ENCODE measurements at places on chromosomes 5 and 9. TPM values are rescaled to one million over a fixed set of nuclear protein-coding genes. Genes with fewer than 3 reads are reported as not detected.

The SLC9A3 gene
- 1.1 TPM for total RNA-seq

- DNase-seq: no peak
Observed at GRCh38 chr5:40106847-40107246, 572.9 kb upstream of the PTGER4 start.

The RNF208 gene
- 1.9 TPM for total RNA-seq

DNA sequence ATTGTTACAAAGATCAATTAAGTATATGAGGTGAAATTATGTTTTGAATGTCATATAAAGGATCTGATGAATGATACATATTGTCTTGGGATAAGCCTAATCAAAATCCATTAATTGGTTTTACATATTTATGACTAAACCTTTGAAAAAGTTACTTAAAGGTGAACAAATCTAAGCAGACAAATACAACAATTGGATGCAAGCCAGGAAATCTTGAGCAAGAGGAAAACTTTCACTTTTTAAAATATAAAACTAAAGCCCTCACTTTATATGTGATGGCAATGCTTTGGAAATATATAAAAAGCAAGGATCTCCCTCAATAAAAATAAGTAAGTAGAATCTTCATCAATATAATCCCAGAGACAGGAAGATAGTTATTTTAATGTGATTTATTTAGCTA lies 80.1 kb downstream of the EDIL3 start:
- no peak for DNase-seq

The CDC42SE2 gene
- 78.2 TPM for total RNA-seq

- no peak for DNase-seq
Observed at GRCh38 chr9:113946496-113947115, 70.5 kb downstream of the ZNF618 start.

The C9orf50 gene
- not detected for total RNA-seq

DNA sequence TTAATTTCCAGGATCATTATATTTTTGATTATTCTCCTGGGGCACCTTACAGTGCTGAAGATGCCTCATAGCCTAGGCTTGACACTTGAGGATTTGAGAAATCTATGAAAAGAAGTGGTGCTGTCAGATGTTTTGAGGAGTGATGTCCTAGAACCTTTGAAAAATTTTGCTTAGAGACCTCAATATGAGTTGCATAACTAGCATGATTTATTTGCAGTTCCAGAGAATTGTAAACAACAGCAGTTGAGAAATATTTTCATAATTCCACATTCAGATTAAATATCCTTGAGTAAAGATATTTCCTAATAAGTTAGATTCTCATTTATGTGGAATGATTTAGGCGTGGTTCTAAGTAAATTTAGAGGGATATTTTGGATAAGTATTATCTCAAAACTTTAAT lies 225.8 kb downstream of the ADAMTSL1 start:
- no peak for DNase-seq

The IFNA13 gene
- total RNA-seq: not detected

DNA sequence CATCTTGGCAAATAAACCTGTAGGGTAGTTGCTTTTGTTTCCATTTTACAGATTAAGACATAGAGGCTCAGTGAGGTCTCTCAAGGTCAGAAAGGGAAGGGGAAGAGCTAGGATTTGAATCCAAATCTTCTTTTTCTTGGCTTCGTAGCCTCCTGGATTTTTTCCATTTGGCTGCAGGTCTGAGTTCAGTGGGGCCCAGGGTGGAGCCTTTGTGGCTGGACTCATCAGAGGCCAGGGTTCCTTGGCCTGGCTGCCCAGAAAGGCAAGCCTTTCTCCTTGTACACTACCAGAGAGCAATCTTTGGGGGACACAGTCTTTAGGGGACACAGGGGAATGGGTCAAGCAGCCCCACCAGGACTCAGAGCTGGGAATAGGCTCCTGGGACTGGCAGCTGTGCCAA lies 10.5 kb upstream of the TRAF1 start:
- no peak for DNase-seq

GRCh38 chr5:159552751-159553150 lies 222.5 kb upstream of the IL12B start:
- no peak for DNase-seq

- DNase-seq: no peak
Observed at GRCh38 chr5:138789771-138790242, 36.6 kb downstream of the CTNNA1 start.

The OGN gene
- not detected for total RNA-seq

The LMX1B gene
- total RNA-seq: not detected

- no peak for DNase-seq
Observed at GRCh38 chr9:88197781-88198340, 59.6 kb upstream of the SPATA31C2 start.

GRCh38 chr5:171330021-171330420 lies 21.0 kb downstream of the TLX3 start:
- no peak for DNase-seq

- DNase-seq: no peak
Observed at GRCh38 chr5:73369278-73369677, 79.3 kb downstream of the FOXD1 start.

The DMRTA1 gene
- not detected for total RNA-seq

- DNase-seq: no peak
Observed at GRCh38 chr9:96581786-96582185, 37.9 kb downstream of the CDC14B start.

The RNF180 gene
- not detected for total RNA-seq

GRCh38 chr5:112371067-112371466 lies 48.0 kb downstream of the EPB41L4A start:
- DNase-seq: no peak

GRCh38 chr5:80254767-80255430 lies 949 bp downstream of the SERINC5 start:
- DNase-seq: no peak

The PCDHGA5 gene
- 0.33 TPM for total RNA-seq

GRCh38 chr5:116502616-116503015 lies 72.0 kb downstream of the SEMA6A start:
- no peak for DNase-seq

GRCh38 chr9:131478421-131478868 lies 24.3 kb upstream of the POMT1 start:
- no peak for DNase-seq

The AIF1L gene
- total RNA-seq: not detected

GRCh38 chr9:1208157-1208556 lies 158.0 kb downstream of the DMRT2 start:
- no peak for DNase-seq

- DNase-seq: no peak
Observed at GRCh38 chr5:174876-175465, 16.3 kb upstream of the LRRC14B start.

The GNAQ gene
- total RNA-seq: 39.4 TPM

The KIF12 gene
- total RNA-seq: not detected

The PRR16 gene
- not detected for total RNA-seq

- DNase-seq: no peak
Observed at GRCh38 chr9:131190191-131190590, 64.8 kb downstream of the NUP214 start.

The C9orf153 gene
- not detected for total RNA-seq

- no peak for DNase-seq
Observed at GRCh38 chr9:116000748-116001329, 152.8 kb upstream of the PAPPA start.

The IL4 gene
- not detected for total RNA-seq

- DNase-seq: no peak
Observed at GRCh38 chr5:95921501-95921900, 40.1 kb downstream of the ELL2 start.

GRCh38 chr5:94885931-94886330 lies 267.5 kb downstream of the SLF1 start:
- no peak for DNase-seq

- no peak for DNase-seq
Observed at GRCh38 chr9:124805186-124805585, 28.3 kb downstream of the OLFML2A start.

- no peak for DNase-seq
Observed at GRCh38 chr5:13357929-13358328, 586.6 kb downstream of the DNAH5 start.

- DNase-seq: no peak
Observed at GRCh38 chr9:65409471-65409980, 124.5 kb upstream of the FOXD4L5 start.

GRCh38 chr9:14147738-14148137 lies 166.2 kb downstream of the NFIB start:
- DNase-seq: no peak

GRCh38 chr5:68798877-68799843 lies 294.7 kb upstream of the SLC30A5 start:
- DNase-seq: no peak

The CAMK4 gene
- total RNA-seq: 5.4 TPM

The AK6 gene
- total RNA-seq: 40.5 TPM

GRCh38 chr9:107620801-107621200 lies 131.2 kb upstream of the KLF4 start:
- DNase-seq: no peak

The WNT8A gene
- not detected for total RNA-seq

DNA sequence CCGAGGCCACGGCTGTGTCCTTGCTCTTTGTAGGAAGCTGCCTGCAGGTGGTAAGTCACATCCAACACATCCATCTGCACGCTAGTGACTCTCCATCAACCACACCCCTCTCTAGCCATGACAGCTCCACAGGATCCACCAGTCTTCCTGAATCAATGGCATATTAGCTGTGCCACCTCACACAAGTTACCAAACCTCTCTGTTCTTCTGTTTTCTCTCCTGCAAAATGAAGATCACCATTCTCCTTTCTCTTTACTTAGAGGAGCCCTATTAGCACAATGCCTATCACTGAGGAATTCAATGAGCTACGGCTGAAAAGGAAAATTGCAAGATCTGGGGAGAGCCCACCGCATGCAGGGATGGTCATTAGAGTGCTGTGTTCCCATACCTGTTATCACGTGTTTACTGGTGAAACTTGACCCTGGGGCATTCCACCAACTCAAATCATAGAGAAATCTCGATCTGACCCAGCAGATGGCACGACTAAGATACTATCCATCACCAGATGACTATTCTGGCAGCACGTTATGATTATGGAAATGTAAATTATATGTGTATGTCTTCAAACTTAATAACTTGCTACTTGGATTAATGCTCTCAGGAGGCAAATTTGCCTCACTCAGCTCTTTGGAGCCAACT lies 20.9 kb downstream of the WHRN start:
- no peak for DNase-seq

- DNase-seq: no peak
Observed at GRCh38 chr5:108587821-108588220, 159.9 kb upstream of the FER start.

- no peak for DNase-seq
Observed at GRCh38 chr9:7304627-7304995, 495.0 kb downstream of the DMAC1 start.

GRCh38 chr5:122350496-122350895 lies 38.5 kb downstream of the SNCAIP start:
- no peak for DNase-seq

The DRD1 gene
- not detected for total RNA-seq

The SV2C gene
- total RNA-seq: 0.06 TPM

DNA sequence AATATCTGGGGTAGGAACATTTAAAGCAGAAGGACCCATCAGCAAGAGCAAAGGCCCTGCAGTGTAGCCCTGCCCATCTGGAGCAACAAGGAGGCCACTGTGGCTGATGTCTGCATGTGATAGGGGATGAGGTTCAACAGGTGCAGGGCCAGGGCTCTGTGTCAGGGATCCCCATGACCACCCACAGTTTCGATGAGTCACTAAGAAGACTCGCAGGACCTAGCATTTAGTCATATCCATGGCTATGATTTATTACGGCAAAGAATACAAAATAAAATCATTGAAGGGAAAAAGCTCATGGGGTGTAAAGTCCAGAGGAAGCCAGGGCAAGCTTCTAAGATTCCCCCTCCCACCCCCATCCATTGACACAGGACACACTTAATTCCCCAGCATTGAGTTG lies 188.6 kb downstream of the ADGRV1 start:
- no peak for DNase-seq
